ENCODE measurements at places on chromosomes 6 and 20. TPM values are rescaled to one million over a fixed set of nuclear protein-coding genes. Genes with fewer than 3 reads are reported as not detected.

The FAM162B gene
- total RNA-seq: 8.0 TPM

The VSX1 gene
- total RNA-seq: 0.83 TPM

The GRIK2 gene
- 3.7 TPM for total RNA-seq

The SGK2 gene
- total RNA-seq: 1.3 TPM

The NRN1 gene
- total RNA-seq: 17.6 TPM

The FABP7 gene
- not detected for total RNA-seq

The SNAI1 gene
- total RNA-seq: 0.83 TPM

The CST2 gene
- 0.86 TPM for total RNA-seq

- DNase-seq: no peak
Observed at GRCh38 chr6:1554476-1555310, 55.0 kb upstream of the FOXC1 start.

DNA sequence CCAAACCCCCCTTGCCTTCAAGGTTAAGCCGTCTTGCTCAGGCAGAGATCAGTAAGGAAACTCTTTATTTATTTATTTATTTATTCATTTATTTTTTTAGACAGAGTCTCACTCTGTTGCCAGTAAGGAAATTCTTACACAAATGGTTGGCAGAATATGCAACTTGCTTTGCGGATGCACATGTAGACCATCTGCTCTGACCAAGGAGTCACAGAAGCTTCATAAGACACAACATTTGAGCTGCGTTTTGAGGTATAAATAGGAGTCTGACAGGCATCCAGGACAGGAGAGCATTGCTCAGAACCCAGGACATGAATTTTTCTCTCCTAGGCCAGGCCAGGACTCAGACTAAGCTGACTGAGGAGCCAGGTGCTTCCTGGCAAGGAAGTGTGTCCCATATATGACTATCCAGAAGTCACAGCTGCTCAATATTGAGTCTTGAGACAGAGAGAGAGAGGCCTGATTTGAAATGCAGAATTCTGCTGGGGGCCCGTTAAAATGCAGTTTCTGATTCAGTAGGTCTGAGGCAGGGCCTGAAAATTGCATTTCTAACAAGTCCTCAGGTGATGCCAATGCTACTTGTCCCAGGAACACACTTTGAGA is 43.9 kb downstream of the HLA-A start:
- DNase-seq: no peak

GRCh38 chr20:39835130-39835842 is 853.8 kb downstream of the MAFB start:
- DNase-seq: no peak

DNA sequence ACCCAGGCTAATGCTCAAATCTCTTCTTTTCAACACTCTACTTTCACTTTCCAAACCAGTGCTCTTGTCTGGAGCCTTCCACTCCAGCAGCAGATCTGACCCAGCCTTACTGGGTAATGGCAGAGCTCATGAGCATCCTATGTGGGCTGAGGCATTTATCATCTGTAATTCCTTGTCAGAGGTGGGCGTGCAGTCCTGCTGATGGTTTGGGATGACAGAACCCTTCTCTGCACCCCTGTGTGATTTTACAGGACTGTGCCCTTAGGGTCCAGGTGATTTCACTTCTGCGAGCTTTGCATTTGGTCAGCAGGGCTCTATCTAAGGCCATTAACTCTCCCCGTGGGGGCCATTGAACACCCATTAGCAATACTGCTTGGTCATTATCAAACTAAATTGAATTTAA is 55.4 kb downstream of the LAMA4 start:
- DNase-seq: no peak

DNA sequence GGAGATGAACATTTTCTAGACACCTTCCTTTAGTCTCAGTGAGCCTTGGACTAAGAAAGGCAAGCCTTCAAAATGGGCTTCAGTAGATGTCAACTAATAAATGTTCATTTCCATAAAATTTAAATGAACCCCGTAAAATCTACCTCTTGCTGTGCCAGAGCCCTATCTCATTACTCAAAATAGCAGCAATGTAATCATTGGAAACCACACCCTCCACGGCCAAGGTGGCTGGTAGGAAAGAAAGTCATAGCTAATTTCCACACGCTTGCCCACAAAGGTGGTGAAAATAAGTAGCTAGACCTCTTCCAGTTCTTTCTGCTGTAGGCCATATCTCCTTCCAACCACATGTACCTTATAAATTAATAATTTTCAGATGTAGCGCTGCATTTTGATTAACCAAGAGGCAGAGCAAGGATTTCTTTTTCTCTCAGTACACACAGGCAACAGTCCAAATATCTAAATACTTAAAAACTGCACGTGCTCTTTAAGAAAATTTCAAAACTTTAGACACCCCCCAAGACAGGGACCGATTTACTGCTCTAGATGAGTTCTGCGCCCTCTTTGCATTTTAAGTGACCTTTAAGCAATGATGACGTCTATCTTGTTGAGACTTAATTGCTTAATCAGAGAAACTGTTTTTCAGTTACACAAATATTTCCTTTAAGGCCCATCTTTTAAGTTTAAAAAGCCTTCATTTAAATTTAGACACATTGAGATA is 290.8 kb downstream of the ZNF217 start:
- no peak for DNase-seq

DNA sequence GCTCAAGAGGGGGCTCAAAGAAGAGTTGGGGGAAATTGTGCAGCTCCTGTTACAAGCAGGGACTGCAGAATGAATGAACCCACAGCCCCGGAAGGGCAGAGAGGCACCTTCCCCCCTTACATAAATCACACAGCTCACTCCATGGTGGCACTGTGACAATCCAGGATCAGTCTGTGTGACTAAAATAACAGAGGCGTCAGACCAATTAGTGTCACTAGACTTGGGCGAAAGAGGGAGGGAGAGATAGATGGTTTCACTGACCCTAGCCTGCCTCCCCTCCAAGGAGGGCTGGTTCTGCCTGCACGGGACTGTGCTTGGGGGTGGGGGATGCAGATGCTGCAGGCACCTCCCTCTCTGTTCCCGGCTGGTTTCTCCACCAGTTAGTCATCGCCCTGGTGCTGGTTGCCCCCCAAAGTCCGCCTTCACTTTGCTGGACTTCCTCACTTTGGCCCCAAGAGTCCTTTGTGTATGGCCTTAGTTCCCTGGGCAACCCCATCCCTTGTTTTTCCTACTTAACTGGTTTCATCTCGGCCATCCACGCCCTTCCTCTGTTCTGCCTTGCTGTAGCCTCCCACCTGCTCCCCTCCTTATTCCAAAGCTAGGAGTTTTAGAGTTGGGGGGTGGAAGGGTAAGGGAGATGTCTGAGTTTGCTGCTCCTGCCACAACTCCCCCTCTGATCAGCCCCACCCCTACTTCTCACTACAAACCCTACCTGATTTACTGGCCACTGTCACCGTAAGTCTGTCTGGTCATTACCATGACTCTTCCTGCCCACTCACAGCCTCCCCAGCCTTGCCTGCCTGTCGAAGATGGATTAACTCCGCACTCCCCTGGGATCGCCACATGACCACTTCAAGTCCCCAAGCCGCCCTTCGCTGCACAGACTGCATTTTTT is 17.7 kb downstream of the CCDC167 start:
- DNase-seq: no peak

- DNase-seq: no peak
Observed at GRCh38 chr6:27251606-27252251, 4.2 kb downstream of the PRSS16 start.

GRCh38 chr20:39214828-39215227 is 252.7 kb downstream of the DHX35 start:
- no peak for DNase-seq

DNA sequence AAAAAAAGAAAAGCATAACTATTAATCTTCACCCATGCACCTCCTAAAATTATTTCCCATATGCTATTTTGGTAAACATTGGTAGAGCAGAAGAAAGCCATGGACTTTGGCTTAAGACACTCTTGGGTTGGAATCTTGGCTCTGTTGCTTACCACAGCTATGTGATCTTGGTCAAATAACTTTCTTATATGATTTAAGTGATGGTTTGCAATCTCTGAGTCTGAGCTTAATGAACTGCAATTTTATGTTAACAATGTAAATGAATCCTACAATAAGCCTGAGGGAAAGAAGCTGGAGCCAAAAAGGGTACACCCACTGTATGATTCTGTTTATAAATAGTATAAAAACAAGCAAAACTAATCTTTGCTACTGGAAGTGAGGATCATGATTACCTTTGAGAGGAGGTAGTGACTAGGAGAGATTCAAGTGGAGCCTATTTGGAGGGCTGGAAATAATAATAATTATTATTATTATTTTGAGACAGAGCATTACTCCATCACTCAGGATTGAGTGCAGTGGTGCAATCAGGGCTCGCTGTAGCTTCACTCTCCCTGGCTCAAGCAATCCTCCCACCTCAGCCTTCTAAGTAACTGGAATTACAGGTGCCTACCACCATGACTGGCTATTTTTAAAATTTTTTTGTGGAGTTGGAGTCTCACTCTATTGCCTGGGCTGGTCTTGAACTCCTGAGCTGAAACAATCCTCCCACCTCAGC is 34.5 kb downstream of the ABRACL start:
- DNase-seq: no peak

- DNase-seq: no peak
Observed at GRCh38 chr6:83202031-83202430, 8.9 kb downstream of the RWDD2A start.

DNA sequence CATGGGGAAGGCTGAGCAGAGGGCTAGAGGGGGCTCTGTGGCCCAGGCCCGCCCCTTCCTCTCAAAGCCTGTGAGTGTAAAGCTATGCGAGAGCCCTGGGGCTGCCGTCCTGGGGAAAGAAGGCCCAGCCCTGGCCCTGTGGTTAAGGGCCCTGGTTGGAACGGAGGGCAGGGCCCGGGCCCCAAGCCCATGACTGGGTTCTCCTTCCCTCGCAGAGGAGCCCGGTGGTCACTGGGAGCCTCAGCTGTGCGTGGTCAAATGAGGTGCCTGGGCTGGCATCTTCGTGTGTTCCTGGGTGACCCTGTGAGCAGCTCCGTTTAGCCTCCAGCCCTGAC is 56.0 kb downstream of the SMOC2 start:
- DNase-seq: peak; percentile 78

GRCh38 chr6:64238071-64238470 is 602.5 kb downstream of the PHF3 start:
- DNase-seq: no peak

GRCh38 chr6:149711711-149712110 is 6.2 kb downstream of the LATS1 start:
- no peak for DNase-seq

DNA sequence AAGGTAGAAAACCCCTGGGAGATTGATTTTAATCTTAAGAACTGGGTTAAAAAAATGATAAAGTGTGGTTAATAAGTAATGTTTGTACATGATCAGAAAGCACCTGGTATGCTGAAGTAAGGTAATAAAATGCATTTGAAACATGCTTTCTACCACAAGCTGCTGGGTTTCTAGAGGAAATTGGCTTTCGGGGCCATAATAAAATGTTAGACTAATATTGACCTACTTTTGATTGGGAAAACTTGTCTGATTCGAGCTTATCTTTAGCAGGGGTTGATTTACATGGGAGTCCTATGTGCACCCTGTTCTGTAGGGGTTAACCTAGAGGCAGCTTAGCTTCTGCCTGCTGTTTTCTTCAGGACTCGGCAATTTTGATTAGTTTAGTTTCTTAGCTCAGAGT is 50.5 kb downstream of the CRYBG1 start:
- DNase-seq: no peak

DNA sequence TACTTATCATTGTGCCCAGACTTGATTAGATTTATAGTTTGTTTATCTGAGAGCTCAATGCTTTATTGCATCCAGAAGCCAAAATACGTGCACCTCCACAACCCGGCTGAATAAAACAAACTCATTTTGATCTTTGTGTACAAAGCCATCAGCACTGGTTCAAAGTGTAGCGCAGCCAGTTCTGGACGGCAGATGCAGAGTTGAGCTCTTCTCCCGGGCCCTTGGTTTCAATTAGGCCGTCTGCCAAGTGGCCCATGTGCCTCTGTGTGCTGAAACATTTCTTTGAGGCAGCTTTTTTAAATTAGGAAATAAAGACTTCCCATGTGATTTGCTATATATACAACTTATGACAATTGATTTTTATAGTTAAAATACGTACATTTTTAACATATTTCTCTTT is 96.2 kb upstream of the RSPO3 start:
- DNase-seq: no peak

GRCh38 chr6:25013246-25013645 is 77.5 kb upstream of the RIPOR2 start:
- DNase-seq: no peak

DNA sequence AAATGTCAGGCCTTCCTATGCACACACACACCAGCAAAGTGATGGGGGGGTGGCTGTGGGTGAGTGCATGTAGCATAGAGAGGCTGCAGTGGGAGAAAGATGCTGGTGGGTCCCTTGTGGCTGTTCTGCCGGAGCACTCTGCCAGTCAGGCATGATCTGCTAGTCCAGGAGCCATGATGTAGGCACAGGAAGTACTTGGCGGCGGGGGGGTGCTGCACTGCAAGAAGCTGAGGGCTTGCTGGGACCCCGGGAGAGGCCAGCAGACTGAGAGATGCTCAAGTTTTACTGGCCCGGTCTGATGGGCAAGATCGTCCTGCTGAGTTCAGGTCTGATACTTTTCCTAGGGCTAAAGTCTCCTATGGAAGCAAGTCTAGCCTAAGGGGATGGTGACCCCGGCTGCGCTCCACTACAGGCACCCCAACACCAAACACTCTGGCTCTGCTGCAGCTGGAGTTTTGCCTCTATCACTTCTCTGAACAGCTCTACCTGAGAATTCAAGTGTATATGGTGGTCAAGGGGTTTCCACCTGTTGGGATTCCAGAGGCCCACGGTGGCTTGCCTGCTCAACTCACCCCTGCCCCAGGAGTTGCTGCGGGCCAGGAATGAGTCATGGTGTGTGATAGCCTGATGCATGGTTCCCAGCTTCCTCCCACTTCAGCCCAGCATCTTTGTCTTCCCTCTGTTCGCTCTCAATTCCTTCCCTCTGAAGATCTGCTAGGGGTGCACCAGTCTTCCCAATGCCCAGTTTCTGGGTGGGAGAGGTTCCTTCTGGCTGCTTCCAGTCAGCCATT is 971.8 kb upstream of the ADGRB3 start:
- DNase-seq: no peak

GRCh38 chr20:13286052-13286451 is 65.0 kb downstream of the ISM1 start:
- DNase-seq: no peak

- no peak for DNase-seq
Observed at GRCh38 chr6:42017021-42017643, 33.2 kb upstream of the TAF8 start.

- no peak for DNase-seq
Observed at GRCh38 chr20:31707994-31708735, 14.5 kb downstream of the BCL2L1 start.

DNA sequence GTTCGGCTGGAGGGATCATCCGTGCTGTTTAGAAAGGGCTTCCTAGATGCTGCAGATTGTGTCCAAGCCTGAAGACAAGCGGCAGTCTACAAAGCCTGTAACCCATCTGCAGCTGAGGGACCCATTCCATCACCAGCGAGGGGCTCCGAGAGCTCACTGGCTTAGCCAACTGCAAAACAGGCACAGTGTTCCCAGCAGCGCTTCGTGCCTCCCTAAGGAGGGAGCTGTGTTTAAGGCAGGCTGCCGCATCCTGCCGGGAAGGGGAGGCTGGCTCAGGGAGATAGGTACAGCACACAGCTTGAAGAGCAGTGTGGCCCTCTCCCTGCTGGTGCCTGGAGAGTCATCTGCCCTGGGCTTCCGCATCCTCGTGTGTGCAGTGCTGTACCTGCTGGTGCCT is 32.4 kb downstream of the DUSP22 start:
- no peak for DNase-seq

- DNase-seq: no peak
Observed at GRCh38 chr6:35634316-35634715, 54.4 kb downstream of the FKBP5 start.

Data from esophagus muscularis mucosa (tissue), 4 donors.